ENCODE measurements at places on chromosomes 4 and X. TPM values are rescaled to one million over a fixed set of nuclear protein-coding genes. Genes with fewer than 3 reads are reported as not detected.

Gene ADAM29
- not detected for total RNA-seq

Gene RTL9
- total RNA-seq = 0.52 TPM

Gene MAOB
- total RNA-seq = 1.0 TPM

Gene ADH6
- total RNA-seq = not detected

Gene CSAG3
- not detected for total RNA-seq

Gene PDE5A
- 27.7 TPM for total RNA-seq

Gene UGT2B17
- not detected for total RNA-seq

Gene USP26
- not detected for total RNA-seq

Gene UGT2A1
- total RNA-seq = under 0.01 TPM

Gene MAGIX
- 2.1 TPM for total RNA-seq

Gene UGT2B15
- total RNA-seq = not detected

Gene IL15
- 6.3 TPM for total RNA-seq

Gene PCDH7
- 33.4 TPM for total RNA-seq

Gene CYTL1
- 2.1 TPM for total RNA-seq

Data from skeletal muscle tissue (tissue), 5 donors.